B cell (primary cell): ENCODE measurements at places on chromosomes 7 and 10.

DNA sequence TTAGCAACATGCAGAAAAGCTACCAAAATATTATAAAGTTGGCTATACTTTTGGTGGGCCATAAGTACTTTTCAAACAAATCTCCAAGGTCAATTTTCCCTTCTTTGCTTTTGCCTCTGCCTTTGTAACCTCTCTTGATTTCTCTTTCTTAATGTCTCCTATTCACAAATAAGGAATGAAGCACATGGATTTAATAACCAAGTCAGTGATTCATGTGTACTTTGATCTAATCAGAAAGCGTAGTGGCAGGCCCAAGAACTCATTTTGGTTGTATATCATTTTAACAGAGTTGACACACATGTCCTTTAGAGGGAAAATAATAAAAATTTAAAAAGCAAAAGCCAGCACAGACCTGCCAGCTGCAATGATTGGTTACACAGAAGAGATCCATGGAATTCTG, 93.7 kb downstream of the FZD1 start:
- no peak for DNase-seq

- no peak for DNase-seq
Observed at GRCh38 chr10:122213364-122213763, 57.7 kb upstream of the BTBD16 start.

GRCh38 chr10:45058992-45059561, 58.4 kb downstream of the ZNF22 start:
- DNase-seq: no peak

DNA sequence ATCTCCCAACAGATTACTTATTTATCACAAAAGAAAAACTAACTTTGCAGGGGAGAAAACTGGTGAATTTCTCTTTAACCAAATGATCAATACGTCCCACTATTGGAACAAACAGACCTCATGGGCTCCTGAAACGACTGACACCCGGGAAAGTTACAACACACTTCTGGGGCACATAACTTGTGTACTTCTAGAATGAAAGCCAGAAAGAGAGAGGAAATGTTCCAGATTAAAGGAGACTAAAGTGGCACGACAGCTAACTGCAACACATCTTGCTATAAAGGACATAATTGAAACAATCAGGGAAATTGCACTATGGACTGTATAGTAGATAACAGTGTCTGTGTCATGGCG, 14.7 kb upstream of the TPST1 start:
- DNase-seq: no peak

GRCh38 chr7:6317797-6318438, 45.5 kb upstream of the CYTH3 start:
- DNase-seq: no peak

- no peak for DNase-seq
Observed at GRCh38 chr10:6721480-6721879, 141.4 kb upstream of the PRKCQ start.

- no peak for DNase-seq
Observed at GRCh38 chr7:73526896-73527821, 5.1 kb upstream of the BAZ1B start.

GRCh38 chr10:52027055-52027705, 286.9 kb upstream of the DKK1 start:
- DNase-seq: no peak

- no peak for DNase-seq
Observed at GRCh38 chr10:86594535-86594934, 59.8 kb upstream of the OPN4 start.

DNA sequence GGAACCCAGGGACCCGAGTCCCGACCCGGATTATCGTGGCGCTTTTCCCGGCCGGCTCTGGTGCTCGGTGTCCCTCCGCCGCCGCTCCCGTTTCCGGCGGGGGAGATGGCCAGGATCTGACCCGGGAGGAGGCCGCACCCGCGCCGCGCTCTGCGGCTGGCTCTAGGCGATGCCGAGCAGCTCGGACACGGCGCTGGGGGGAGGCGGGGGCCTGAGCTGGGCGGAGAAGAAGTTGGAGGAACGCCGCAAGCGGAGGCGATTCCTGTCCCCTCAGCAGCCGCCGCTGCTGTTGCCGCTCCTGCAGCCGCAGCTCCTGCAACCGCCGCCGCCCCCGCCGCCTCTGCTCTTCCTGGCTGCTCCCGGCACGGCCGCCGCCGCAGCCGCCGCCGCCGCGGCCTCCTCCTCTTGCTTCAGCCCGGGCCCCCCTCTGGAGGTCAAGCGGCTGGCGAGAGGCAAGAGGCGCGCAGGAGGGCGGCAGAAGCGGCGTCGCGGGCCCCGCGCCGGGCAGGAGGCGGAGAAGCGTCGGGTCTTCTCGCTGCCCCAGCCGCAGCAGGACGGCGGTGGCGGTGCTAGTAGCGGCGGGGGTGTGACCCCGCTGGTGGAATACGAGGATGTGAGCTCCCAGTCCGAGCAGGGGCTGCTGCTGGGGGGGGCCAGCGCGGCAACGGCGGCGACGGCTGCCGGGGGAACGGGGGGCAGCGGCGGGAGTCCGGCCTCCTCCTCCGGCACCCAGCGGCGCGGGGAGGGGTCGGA, 593 bp downstream of the CDK13 start:
- peak; percentile 66 for DNase-seq

DNA sequence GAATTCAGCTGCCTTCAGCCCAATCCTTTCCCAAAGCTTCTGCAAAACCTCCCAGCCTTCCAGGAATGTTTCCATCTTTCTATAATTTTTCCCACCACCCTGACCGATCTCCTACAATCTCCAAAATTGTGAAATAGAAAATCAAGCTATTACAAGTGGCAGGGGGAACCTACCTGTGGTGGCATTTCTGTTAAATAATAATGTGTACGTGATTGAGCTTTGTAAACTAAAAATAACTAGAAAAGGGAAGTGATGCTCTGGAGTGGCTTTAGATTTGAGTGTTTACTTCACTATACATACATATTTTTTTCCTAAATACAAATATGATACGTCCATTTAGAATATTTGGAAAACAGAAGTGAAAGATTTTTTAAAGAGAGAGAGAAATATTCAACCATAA, 593.6 kb downstream of the GRM8 start:
- peak; percentile 7 for DNase-seq

GRCh38 chr7:28993371-28993770, 35.2 kb upstream of the TRIL start:
- DNase-seq: no peak

DNA sequence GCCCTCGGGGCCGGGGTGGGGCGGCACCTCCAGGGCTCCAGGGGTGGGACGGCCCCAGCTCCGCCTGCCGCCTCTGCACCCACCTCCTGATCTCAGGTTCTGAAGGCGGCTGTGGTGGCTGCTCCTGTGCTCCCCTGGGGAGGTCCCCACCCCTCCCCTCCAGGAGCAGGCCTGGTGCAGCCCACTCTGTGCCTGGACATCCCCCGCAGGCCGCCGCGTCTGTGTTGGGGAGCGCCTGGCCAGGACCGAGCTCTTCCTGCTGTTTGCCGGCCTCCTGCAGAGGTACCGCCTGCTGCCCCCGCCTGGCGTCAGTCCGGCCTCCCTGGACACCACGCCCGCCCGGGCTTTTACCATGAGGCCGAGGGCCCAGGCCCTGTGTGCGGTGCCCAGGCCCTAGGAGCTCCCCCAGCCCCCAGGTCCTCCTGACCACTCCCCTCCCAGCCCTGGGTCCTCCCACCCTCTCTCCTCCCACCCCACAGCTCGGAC, 5.5 kb downstream of the CYP2W1 start:
- no peak for DNase-seq

DNA sequence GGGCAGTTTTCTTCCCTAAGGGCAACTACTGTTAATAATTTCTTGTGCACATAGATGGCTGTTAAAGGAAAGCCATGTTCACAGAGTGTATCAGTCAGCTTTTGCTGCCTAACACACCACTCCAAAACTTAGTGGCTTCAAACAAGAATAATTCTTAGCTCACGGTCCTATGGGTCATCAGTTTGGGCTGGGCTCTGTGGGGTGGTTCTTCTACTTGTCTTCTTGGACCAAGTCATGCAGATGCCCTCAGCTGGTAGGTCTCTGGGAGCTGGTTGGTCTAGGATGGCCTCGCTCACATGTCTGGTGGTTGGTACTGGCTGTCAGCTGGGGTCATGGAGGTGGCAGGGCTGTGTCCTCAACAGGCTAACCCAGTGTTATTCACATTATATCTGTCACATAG, 39.6 kb downstream of the TBATA start:
- no peak for DNase-seq

DNA sequence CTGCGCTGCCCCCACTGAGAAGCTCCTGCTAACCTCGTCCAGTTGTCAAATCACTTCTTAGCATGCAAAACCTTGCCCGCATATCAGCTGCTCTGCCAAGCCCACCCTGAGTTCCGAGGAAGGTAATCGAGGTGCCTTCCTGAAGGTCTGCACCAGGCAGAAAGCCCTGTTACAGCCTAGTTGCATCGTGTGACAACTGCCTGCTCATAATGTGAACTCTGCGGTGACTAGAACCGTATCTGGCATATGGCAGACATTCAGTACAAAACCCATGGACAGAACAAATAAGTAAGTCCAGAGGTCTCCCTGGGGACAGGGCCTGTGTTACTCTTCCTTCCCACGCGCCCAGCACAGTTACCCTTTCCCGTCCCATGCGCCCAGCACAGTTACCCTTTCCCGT, 394.3 kb downstream of the DNAJB6 start:
- no peak for DNase-seq

GRCh38 chr10:110165239-110165638, 42.2 kb upstream of the MXI1 start:
- DNase-seq: no peak

DNA sequence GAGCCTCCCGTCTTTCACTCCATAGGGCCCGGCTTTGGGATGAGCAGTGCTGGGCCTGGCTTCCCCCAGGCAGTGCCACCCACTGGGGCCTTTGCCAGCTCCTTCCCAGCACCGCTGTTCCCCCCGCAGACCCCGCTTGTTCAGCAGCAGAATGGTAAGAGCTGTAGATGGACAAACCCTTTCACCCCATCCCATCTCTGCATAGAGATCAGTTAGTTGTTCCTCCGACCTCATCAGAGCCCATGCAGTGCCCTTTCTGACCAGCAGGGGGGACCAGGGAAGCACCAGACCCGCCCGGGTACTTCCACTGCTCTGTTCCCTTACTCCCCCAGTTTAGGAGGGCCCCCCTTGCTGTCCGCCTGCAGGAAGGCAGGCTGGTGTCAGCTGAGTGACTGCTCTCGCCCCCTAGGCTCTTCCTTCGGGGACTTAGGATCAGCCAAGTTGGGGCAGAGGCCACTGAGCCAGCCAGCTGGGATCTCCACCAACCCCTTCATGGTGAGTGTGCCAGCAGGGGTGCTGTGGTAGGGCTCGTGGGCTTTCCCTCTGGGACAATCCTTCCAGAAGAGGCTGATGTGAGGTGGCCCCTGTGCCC, 9.8 kb downstream of the SAP25 start:
- peak; percentile 85 for DNase-seq

DNA sequence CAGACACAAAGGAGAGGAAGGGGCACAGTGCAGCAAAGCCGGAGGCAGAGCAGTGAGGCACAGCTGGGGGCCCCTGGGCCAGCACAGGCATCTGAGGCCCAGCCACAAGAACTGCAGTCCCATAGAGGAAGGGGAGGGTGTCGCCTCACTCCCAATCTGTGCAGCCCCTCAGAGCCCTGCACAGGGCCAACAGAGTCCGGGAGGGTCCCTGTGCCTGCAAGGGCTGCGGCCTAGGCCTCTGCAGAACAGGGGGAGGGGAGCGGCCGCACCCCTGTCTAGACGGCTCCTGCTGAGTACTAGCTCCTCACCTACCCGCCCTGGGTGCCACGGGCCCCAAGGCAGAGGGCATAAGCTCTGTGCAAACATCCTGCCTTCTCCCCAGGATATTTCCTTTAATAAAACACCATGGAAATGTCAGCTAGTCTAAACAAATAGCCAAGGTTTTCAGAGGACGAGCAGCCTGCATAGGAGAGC, 32.4 kb upstream of the RET start:
- no peak for DNase-seq

- no peak for DNase-seq
Observed at GRCh38 chr10:71968553-71969474, 4.6 kb downstream of the CHST3 start.

DNA sequence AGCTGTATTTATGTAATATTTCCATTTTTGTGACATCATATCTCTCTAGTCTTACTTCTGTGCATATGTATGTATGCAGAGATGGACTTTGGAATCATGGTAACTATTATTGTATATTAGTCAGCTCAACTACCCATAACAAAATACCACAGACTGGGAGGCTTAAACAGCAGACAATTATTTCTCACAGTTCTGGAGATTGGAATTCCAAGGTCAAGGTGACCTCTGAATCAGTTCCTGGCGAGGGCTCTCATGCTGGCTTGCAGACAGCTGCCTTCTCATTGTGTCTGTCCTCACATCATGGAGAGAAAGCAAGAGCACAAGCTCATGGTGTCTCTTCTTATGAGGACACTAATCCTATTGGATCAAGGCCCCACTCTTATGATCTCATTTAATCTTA, 79.1 kb downstream of the RAMP3 start:
- DNase-seq: no peak

- no peak for DNase-seq
Observed at GRCh38 chr7:1893036-1893435, 223.0 kb downstream of the ELFN1 start.

DNA sequence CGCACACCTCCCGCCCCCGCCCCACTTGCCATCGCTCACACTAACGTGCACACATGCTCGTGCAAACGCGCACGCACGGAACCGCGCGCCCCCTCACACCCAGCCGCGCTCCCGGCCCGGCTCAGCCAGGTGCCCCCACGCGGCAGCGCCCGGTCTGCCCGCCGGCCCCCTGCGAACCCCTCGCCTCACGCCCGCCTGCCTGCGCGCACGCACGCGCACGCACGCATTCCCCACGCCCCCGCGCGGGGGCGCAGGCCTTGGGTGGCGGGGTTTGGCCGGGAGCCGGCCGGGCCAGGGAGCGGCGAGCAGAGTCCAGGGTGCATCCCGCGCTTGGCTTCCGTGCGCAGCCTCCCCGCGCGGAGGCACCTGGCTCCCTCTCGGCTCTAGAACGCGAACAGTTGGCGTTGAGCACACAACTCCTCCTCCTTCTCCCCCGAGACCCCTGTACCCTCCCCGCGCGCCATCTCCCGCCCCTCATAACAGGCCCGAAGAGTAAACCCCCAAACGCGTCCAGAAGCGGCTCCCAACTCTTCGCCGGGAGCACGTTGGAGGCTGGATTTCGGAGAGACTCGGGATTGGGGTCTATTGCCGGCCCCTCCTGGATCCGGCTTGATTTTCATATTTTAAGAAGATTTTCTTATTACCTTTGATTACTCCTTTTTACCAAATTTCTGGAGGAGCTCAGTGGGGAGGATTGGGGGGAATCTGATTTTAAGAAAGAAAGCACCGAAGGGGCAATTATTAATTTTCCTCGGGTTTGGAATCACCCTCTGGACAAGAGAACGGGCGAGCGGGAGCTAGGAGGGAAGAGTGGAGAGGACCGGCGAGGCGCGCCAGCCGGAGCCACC, 527 bp upstream of the SORCS3 start:
- no peak for DNase-seq

DNA sequence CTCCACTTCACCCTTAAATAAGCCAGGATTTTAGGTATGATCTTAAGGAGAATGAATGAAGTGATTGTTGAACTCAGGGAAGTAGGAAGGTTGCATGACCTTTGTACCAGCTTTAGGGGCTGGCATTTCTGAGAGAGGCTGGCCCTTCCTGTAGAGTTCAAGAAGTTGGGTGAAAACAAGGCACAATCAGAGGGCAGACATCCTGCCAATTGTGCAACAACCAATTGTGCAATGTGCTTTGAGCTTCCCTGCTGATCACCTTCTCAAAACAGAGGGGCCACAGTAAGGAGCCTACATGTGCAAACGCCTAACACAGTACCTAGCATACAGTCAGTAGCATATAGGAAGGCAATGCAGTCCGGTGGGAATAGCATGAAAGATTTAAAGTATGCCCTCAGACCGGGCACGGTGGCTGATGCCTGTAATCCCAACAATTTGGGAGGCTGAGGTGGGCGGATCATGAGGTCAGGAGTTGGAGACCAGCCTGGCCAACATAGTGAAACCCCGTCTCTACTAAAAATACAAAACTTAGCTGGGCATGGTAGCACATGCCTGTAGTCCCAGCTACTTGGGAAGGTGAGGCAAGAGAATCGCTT, 5.4 kb downstream of the CPVL start:
- DNase-seq: no peak
